ENCODE measurements at places on chromosomes 3 and 15.
A peak's percentile ranks its signal among the peaks of the same experiment; 100 is the strongest.

DNA sequence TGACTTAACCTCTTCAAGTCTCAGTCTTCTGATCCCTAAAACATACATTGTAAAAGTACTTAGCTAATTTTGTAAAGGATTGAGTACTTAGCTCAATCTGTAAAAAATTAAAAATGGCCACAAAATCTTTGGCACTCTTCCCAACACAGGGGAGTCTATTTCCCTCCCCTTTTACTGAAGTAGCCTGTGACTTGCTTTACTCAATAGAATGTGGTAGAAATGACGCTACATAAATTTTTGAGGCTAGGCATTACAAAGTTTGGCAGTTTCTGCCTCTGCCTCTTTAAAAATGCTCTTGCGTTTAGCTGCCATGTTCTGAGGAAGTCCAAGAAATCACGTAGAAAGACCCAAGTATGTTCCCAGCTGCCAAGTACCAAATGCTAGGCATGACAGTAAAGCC lies 80.2 kb downstream of the CBLB start:
- no peak for DNase-seq

DNA sequence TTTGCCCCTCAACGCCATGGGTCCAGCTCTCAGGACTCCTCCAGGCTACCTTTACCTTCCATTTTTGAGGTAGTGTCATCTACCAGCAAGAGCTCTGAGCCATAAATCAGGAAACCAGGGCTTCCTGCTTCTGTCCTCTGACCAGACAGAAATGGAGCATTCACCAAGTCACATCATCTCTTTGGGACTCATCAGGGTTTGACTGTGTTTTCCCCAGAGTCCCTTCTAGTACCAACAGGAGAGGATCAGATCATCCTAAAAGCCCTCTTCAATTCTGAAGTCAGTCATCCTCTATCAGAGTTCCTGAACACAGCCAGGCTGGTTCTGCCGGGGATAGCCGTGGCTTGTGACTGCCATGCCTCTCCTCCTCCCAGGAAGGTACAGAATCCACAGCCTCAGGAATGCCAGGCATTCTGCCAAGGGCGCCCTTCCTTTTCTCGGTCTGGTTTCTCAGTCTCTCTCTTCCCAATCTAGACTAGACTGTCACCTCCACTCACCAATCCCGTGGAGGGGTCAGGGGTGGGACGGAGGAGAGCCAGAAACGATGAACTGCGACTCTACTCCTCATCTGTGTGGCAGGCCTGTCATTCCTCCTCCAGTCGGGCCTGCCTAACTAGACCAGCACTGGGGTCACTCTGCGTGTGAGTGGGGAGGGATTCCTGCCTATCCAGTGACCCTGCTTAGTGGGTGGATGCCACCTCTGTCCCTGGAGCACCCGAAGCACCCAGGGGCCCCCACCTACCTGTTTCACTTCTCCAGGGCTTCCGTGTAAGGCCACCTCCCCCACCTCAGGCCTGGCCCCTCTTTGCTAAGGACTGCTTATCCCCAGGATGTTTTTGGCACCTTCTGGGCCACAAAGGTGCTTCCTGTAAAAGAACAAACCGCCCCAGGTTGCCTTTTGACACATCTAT lies 30.9 kb downstream of the CCNL1 start:
- DNase-seq, result no peak

DNA sequence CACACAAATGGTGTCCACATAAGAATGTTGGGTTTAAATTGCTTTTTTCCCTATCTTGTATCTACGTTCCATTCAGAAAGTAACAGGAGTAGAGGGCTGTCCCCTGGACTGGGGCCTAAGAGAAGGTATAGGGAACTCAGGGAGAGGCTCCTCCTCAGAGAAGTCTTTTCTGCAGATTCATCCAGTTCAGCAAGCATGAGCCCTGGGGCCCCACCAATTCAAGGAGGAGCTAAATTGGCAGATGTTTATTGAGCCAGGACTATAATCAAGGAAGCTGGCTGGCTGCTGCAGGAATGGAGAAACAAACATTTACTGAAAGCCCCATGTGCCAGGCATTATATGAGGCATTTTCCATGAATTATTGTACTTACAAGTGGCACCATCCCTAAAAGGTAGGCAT lies 22.1 kb upstream of the LARS2 start:
- no peak for DNase-seq

- DNase-seq, result no peak
Measured at GRCh38 chr3:33047842-33048834, 48.8 kb downstream of the GLB1 start.

GRCh38 chr15:58605931-58606530 lies 143.5 kb downstream of the ADAM10 start:
- no peak for DNase-seq

- DNase-seq, result no peak
Measured at GRCh38 chr15:60421544-60421943, 23.8 kb upstream of the ANXA2 start.

- no peak for DNase-seq
Measured at GRCh38 chr3:104887069-104887468, 479.6 kb upstream of the ALCAM start.

- DNase-seq, result no peak
Measured at GRCh38 chr3:121951291-121951919, 57.2 kb downstream of the SLC15A2 start.

DNA sequence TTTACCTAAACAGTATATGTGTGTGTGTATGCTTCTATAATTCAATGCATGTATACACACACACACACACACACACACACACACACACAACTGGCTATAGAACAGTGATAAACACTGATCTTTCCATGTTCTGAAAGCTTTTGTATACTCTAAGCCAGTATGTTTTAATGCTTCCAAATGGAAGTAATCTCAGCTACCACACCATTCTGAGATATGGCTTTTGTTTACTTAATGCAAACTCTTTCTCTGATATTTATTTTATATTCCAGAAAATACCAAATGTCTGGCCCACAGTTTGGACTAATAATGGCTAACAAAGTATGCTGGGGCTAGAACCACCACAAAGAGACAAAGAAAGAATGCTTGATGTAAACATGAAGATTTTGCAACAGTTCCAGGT lies 199.4 kb upstream of the ARHGEF26 start:
- no peak for DNase-seq

DNA sequence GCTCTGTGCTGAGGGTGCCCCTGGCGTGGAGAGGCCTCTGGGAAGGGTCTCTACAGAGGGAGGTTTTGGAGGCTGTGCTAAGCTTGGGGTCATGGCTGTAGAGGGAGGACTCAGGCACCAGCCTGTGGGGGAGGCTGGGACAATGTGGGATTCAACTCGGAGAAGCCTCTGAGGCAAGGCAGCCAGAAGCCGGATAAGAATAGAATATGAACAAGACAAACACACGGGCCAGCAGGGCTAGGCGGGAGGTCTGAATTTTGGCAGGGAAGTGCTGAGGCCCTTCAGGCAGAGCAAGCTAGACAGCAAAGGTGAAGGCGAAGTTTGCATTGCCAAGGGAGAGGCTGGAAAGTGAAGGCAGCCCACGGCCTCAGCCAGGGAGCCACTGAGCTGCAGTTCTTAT lies 612.1 kb upstream of the NR2F2 start:
- no peak for DNase-seq

DNA sequence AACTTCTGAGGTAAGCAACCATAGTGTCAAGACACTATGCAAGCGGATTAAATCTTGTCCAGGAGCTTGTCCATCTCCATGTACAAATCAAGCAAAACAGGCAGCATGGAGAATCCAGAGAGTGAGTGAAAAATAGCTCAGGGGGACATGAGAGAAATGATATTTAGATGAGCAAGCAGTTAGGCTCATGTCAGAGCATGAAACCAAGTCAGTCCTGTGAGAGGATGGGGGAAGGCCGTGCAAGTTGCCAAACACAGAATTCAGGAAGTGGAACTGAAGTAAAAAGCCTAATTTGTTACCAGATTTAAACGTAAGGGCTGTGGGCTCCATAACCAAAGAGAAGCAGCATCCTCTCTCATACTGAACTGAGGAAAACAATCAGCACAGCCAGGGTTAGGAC lies 995.9 kb downstream of the MCTP2 start:
- no peak for DNase-seq

DNA sequence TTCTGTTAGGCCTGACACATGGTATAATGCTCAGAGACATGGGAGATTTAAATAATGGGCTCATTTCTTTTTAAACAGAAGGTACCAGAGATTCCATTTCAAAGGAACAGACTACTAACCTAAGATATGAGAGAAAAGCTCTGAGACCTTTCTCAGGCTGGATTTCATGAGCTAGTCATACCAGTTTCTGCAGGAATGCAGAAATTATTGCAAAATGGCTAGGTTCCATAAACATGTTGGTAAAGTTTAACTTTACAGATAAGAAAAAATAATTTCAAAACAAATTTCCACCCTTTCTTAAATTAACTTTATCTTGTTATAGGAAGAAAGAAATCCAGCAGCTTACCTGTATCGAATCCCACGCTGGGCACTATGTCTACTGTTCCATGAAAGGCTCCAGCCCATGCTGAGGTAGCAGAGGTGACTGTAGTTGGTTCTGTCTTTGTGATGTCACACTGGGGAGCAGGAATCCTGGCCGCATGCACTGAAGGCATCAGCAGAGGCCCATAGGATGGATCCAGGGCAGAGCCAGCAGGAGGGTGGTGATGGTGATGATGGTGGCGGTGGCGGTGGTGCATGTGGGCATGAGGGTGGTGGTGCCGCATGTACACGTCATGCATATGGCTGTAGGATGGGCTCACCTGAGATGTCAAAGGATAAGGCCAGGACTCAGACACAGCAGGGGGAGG lies 22.6 kb downstream of the VGLL3 start:
- DNase-seq, result no peak

GRCh38 chr15:38490242-38490922 lies 36.5 kb downstream of the FAM98B start:
- DNase-seq, result no peak

DNA sequence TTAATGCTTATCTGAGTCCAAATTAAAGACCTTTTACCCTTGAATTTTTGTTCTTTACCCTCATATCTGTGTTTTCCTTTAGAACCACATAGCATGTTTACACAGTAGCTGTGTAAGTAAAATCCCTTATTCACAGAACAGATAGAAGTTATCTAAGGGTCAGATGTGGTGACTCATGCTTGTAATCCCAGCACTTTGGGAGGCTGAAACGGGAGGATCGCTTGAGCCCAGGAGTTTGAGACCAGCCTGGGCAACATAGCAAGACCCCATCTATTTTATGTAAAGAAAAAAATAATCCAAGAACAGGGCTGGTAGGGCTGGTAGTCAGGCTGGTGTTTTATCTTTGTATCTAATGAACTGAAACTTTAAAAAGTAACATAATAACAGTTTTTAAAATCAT lies 23.2 kb downstream of the NXPE3 start:
- DNase-seq, result no peak

DNA sequence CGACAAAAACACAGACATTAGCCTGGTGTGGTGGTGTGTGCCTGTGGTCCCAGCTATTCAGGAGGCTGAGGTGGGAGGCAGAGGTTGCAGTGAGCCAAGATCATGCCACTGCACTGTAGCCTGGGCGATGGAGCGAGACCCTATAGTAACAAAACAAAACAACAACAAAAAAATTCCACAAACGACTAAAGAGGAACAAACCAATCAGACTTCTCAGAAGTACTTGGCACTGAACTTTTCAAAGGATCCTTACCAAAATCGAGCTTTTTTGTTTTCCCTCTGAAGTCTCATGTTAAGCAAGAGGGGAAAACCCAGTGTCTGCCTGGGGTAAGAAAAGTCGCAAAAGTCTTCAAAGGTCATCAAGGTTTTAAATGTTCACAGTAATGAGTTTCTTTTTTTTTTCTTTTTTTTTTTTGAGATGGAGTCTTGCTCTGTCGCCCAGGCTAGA lies 30.1 kb upstream of the TFRC start:
- no peak for DNase-seq

GRCh38 chr15:87340370-87340769 lies 916.2 kb downstream of the NTRK3 start:
- DNase-seq, result no peak

GRCh38 chr3:99817437-99818240 lies at the start of gene CMSS1:
Gene CMSS1 (plus strand): TSS chr3:99817862.
- peak; percentile 95 for DNase-seq

- no peak for DNase-seq
Measured at GRCh38 chr3:60652829-60653228, 598.4 kb downstream of the FHIT start.

DNA sequence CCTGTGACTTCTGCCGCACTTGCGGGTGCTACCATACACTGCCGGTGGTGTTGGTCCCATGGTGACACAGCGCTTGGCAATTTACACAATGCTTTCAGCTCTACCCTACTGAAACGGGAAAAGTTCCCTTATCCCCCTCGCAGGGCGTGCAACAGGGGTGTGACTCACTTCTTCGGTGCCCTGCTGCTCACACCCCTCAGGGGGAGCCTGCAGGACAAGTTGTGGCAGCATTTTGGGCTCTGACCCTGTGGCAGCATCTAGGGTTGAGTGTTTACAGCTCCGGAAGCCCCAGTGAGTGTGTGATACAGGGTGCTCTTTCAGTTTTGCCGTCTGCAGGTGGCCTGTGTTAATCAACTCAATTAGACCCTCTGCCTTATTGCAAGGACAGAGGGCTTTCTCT lies 324.7 kb upstream of the RGMA start:
- DNase-seq, result no peak

- DNase-seq, result no peak
Measured at GRCh38 chr3:97975466-97975865, 3.2 kb upstream of the RIOX2 start.

- no peak for DNase-seq
Measured at GRCh38 chr15:67307156-67307555, 52.6 kb downstream of the IQCH start.

DNA sequence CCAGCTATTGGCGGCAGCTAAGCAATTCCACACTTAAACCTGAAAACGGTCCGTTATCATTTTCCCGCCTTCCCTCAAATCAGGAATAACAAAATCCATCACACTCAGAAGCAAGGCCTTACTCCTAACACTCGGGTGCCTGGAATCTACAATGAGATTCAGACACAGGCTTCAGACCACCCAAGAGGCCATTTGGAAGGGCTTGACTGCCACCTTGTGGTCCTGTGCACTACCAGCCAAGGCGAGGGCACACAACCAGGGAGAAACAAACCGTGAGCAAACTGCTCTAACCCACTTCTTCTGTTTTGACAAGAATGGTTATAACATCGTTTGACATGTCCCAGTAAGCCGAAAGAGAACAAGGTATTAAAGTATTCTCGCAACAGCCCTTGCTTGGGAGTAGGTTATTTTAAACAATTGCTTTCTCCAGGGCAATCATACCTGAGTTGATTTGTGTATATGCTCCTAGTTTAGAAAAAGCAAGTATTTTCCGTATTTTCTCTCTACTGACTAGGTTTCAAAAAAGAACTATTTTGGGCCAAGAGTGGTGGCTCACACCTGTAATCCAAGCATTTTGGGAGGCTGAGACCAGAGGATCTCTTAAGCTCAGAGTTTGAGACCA lies 40.1 kb upstream of the TAFA4 start:
- DNase-seq, result peak; percentile 15

GRCh38 chr15:86392874-86393273 lies 313.2 kb downstream of the AGBL1 start:
- DNase-seq, result no peak

- no peak for DNase-seq
Measured at GRCh38 chr3:12399226-12399625, 85.1 kb upstream of the TSEN2 start.
